ENCODE measurements at places on chromosomes 11 and 22.

DNA sequence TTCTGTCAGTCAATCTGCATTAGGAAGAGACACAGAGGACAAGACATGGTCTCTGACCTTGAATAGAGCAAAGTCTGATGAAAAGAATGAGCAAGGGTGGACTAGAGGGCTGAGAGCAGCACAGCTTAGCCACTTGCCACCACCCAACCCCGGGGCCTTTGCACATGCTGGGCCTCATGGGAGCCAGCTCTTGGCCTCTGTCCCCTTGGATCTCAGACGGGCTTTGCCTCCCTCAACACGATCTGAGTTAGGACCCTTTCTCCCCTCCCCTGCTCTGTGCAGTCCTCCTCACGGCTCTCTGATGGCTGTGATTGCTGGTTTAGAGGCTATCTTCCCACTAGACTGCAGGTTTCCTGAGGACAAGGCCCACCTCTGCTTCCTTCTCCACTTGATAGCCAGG, 131.6 kb upstream of the B3GAT1 start:
- DNase-seq = no peak

DNA sequence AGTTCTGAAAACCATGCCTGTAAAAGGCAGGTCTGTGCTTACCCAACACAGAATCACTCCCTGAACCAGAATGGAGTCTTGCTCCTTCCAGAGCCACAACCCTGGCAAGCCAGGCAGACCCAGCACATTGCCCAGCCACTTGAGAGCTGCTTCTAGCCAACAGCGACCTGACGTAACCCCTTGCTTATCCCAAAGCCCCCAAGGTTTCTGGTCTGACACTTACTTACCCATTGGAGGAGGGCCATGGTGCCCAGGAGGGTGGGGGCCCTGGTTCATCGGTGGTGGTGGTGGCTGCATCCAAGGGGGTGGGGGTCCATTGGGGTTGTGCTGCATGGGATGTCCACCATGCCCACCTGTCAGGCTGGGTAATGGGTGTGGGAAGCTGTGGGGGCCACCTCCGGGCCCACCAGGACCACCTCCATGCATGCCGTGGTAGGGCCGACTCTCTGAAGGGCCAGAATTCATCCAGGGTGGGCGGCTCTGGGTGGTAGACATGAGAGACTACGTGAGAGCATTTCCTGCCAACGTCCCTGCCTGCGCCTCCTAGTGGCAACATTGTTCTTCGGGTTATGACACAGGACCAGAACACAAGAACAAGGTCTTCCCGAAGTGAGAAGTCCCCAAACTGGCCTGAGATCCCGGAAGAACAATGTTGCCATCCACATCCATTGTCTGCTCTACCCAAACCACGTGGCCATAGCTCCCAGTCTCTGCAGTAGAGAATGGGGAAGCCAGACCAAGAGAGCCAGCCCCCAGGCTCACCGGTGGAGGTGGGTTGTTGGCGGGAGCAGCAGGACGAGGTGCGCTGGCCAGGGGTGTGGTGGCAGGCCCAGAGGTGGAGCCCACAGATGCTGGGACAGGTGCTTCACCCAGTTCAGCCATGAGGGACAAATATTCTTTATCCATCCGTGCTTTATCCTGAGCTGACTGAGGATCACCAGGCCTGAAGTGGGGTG, 7.8 kb upstream of the PYGM start:
- peak; percentile 85 for DNase-seq

DNA sequence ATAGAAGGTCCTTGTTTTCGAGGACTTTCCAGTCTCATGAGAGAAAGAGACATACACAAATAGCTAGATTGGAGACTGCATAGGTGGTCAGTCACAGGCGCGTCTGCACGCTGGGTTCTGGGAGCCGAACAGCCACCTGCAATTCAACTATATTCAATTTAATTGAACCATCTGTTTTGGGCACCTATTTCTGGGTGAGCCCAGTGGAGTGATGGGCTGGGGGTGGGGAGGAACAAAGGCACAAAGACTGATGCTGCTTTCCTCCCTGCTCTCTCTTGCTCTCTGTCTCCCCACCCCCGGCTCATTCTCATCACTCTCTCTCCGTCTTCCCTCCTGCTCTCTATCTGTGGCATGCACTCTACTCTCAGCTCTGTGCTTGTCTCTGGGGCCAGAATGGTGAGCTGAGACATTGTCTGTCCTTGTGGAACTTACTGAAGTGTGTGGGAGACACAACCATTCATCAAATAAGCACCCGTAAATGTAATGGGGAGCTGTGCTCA, 48.1 kb upstream of the B3GAT1 start:
- DNase-seq = no peak

DNA sequence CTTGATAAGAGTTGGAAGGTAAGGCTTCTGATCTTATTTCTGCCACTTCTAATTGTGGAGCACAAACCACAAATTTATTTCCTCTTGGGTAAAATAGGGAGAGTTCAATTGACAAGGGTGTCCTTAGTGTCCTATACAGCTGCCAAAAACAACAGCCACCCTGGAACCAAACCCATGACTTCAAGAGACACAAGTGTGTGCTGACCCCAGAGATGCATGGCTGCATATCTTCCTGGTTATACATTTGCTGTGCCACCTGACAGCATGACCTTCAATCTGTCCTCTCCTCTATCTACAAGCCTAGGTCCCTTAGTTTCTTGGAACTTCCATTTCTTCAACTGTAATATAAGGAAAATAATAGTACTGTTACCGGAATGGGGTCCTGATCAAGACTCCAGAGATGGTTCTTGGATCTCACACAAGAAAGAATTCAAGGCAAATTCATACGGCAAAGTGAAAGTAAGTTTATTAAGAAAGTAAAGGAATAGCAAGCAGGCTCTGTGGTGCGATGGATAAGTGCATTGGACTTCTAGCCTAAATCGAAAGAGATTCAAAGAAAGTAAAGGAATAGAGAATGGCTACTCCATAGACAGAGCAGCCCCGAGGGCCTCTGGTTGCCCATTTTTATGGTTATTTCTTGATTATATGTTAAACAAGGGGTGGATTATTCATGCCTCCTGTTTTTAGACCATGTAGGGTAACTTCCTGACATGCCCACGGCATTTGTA, 15.5 kb upstream of the TMEM123 start:
- DNase-seq = no peak

DNA sequence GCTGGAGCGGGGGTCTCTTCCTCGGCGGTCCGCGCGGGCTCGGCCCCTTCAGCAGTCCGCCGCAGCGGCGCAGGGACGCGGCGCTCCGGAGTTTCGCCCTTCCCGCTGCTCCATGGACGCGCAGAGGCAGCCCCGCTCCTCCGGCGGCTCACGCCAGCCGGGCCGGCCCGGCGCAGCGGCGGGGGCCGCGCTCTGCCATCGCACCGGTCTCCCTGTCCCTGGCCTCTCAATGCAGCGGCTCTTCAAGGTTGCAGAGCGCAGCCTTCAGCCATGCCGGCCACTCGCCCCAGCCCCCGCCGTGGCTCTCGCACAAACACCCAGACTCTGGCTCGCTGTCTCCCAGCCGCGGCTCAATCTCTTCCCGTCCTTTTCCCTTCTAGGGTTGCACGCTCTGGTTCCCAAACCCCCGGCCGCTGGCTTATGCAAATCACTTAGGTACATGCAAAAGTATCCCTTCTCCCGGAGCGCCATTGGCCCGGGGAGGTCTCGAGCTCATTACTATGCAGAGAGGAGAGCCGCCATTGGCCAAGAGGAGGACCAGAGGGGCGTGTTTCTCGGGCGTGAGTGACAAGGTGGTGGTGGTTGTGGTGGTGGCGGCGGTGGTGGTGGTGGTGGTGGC, at the start of gene LGR4:
LGR4 (minus strand) TSS at position 393 of the 619 bp plus-strand sequence. CDS start 488 bp downstream, outside the sequence.
- peak; percentile 90 for DNase-seq

- DNase-seq = no peak
These were observed 20.7 kb downstream of the DDX10 start for GRCh38 chr11:108685419-108686130.

DNA sequence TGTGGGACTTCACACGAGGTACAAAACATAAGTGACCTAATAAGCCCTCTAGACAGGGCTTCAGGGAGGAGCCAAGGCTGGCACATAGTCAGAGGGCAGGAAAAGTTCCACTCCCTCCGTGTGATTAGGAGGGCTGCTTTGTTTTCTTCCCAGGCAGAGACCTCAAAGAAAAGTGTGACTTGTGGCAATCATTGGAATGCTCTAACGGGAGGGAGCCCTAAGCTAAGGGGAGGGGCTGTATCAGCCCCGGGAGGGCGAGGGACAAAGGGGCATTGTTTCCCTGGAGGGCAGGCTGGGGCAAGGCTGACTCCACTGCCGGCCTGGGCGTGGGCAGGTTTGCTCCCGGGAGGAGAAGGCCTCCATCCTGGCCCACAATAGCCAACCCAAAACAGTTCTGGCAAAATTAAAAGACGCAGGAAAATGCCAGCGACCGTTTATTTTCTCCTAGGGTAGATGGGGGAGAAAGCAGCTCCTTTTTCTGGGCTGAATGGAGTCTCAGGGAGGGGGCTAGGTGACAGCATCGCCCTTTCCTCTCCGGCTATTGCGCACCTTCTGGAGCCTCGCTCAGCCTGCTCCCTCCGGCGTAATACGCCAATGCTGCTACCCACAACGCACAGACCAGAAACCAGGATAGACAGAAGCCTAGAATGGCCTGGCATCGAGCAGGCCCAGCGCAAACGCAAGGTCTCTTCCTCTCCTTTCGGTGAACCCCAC, 60.2 kb downstream of the ENDOD1 start:
- DNase-seq = peak; percentile 19

GRCh38 chr22:49009359-49010063, 818.2 kb downstream of the BRD1 start:
- DNase-seq = no peak

DNA sequence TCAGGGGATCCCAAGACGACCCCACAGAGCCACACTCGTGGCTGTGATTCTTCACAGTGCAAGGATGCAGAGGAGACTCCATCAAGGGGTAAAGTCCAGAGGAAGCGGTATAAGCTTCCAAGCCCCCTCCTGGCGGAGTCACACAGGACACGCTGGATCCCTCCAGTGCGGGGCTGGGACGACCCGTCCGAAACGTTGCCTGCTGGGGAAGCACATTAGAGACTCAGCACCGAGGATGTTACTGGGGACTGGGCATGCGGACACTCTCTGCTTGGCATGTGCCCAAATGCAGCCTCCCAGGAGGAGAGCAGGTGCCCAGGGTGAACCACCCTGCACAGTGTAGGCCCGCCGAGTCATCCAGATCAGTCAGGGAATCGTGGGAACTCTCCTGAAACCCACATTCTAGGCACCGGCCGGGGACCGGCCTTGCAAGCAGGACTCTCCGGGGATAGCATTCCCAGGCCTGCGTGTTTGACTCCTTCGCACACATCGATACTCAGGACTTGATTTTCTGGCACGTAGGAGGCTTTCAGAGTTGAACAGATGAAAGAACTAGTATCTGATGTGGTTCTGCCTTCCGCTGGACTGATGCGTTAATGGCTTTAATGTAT, 229.8 kb downstream of the TBC1D22A start:
- no peak for DNase-seq

- DNase-seq = no peak
These were observed 19.8 kb upstream of the TLCD5 start for GRCh38 chr11:120305286-120305685.

DNA sequence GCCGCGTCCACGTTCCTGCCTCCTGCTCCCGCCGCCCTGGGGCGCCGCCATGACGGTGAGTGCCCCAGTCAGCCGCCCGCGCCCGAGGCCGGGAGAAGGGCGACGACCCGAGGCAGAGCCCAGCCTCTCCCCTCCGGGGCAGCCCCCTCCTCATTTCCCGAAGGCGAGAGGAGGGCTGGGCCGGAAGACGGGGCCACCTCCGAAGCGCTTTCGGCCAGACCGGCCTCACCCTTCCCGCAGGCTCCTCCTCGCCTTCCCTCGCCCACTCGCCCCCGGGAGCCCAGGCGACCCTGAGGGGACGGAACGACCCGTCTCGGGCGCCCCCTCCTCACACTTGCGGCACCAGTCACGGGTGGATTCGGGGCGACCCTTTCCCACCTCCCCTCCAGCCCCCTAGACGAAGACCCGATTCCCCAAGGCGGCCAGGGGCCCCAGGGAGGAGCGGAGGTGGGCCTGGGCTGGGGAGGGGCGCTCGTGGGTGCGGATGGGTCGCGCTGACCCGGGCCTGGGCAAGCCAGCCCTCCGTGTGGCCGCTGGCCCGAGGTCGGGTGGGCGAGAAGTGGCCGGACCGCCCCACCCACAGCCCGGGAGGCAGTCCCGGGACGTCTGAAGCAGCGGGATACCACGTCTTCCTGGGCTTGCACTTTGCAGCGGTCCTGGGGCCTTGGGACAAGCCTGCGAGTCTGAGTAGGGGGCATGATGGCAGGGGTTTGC, 49.7 kb downstream of the TRIOBP start:
- peak; percentile 37 for DNase-seq

- DNase-seq = no peak
These were observed 129.2 kb upstream of the MTMR2 start for GRCh38 chr11:96052921-96053651.

DNA sequence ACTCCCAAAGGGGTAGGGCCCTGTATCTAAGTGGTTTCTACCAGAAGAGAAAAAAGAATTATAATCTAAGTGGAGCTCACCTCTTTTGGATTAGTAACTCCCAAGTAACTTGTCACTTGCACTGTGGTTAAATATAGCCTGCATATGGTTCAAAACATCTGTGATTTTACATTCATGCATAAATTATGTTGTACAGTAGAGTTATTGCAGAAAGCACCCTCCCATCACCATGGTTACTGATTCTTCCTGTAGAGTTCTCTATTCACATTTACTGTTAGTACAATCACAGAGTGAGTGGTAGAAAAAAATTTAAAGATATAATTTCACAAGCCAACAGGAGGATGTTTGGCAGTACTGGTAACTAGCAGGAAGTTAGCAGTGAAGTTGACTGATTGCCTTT, 80.4 kb downstream of the LRRC4C start:
- no peak for DNase-seq

- DNase-seq = no peak
These were observed 39.6 kb upstream of the CHRM4 start for GRCh38 chr11:46431211-46431610.

DNA sequence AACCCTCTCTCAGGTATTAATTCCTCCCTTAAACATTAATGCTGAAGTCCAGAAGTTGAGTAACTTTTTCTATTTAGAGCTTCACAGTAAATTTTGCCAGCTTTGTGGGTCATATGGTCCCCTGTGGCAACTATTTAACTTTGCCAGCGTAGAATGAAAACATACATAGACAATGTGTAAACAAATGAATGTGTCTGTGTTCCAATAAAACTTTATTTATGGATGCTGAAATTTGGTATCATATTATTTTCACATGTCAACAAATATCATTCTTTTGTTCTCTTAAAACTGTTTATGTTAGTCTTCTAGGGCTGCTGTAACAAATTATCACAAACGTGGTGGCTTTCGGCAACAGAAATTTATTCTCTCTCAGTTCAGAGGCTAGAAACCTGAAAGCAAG, 85.1 kb downstream of the TMEM135 start:
- DNase-seq = no peak

DNA sequence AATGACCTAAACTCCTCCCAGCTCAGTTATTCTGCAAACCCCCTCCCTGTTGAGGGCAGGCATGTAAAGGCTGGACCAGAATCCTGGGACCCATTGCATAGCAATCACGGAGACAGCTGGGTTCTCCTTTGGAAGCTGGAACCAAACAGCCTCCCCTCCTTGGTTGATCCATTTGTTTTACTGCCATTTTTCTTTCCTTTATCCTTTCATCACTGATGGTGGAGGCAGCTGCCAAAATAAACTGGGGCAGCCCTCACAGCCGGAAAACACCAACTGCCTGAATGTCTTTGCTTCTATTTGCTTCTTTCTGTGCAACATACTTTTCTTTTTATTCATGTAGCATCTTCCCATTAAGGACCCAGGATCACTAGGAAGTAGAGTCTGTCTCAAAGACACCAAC, 150.0 kb upstream of the SYT13 start:
- DNase-seq = no peak

- DNase-seq = no peak
These were observed 12.0 kb downstream of the IFITM10 start for GRCh38 chr11:1738380-1738779.

Data from nephron progenitor cell (in vitro differentiated cells).